ENCODE measurements at places on chromosomes 4 and X.

- no peak for DNase-seq
Measured at GRCh38 chrX:114959729-114960128, 57.7 kb downstream of the IL13RA2 start.

GRCh38 chr4:924107-925096 lies 7.7 kb downstream of the GAK start:
- DNase-seq = no peak

DNA sequence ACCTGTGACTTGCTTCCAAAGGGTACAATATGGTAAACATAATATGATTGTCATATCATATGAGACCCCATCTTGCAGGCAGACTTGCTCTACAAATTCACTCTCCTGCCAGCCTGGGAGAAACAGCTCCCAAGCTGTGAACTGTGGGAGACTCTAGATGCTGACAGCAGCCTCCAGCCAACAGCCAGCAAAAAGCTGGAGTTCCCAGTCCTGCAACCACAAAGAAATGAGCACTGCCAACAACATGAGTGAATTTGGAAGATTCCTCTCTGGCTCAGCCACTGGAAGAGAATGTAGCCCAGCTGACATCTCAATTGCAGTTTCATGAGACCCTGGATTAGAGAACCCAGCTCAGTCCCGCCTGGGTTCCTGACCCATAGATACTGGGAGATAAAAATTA lies 145.4 kb downstream of the QDPR start:
- no peak for DNase-seq

- DNase-seq = no peak
Measured at GRCh38 chr4:128516301-128516969, 228.8 kb upstream of the PGRMC2 start.

GRCh38 chrX:78517124-78517523 lies 142.0 kb downstream of the RTL3 start:
- DNase-seq = no peak

Data from right atrium auricular region (tissue), 2 donors.